Natural killer cell treated with Interleukin-12 subunit alpha and Interleukin-12 subunit beta and Interleukin-15 and Interleukin-18, amount 100 ng/mL, for 72 hours (primary cell): ENCODE measurements at places on chromosomes 11 and 22. TPM values are rescaled to one million over a fixed set of nuclear protein-coding genes. Genes with fewer than 3 reads are reported as not detected.

GRCh38 chr11:65221026-65221425, 39.3 kb downstream of the CAPN1 start:
- H3K27me3 ChIP-seq, result peaks cover 8% of the 10 kb centered on the region
- no peak overlapping the region for H3K27ac ChIP-seq
- peaks cover 7% of the 10 kb centered on the region for H3K4me1 ChIP-seq
- no peak for DNase-seq
- no peaks in the 10 kb centered on the region for H3K36me3 ChIP-seq

- H3K36me3 ChIP-seq, result peaks cover 31% of the 10 kb centered on the region
- H3K4me1 ChIP-seq, result peaks cover 56% of the 10 kb centered on the region
Observed at GRCh38 chr11:65506290-65506771, 7.5 kb downstream of the MALAT1 start.

DNA sequence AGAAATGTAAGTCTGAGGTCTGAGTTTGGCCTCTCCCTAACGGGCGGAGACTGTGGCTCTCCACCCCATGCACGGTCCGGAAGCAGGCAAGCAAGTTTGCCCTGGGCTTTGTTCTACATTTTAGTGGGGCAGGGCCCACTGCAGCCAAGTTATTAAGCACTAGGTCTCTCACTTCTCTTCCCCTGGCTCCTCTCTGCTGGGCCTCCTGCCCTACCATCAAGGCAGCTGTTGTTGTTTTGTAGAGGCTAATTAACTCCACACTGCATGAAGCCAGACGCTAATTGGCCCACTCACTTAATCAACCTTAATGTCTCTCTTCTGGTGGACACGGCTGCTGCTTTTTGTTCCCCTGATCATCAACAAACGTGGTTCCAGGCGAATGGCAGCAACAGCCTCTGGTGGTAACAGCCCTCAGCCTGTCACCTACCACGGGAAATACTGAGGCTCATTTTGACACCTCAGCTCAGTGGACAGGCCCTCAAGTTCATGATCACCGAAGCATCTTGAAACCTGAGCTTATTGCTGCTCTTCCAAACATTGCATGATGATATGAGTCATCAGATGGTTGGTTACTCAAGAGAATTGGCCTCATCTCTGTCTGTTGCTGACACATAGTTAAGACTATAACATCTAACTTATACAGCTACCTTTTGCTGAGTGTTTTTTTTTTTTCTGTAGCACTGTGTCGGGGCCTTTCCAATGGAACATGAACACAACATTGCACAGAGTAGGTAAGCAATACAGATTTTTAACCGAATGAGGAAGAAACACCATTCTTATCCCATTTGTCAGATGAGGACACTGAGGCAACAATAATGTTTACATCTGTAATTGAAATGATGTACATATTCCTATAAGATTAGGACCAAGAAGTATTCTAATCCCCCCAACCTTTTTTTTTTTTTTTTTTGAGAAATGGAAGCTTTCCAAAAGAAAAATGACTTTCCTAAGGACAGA, 20.8 kb upstream of the LMO2 start:
- H3K27me3 ChIP-seq, result peaks cover 38% of the 10 kb centered on the region
- H3K4me1 ChIP-seq, result peaks cover 11% of the 10 kb centered on the region
- no peak overlapping the region for H3K4me3 ChIP-seq
- DNase-seq, result no peak
- H3K27ac ChIP-seq, result peak overlapping the region; percentile 37

DNA sequence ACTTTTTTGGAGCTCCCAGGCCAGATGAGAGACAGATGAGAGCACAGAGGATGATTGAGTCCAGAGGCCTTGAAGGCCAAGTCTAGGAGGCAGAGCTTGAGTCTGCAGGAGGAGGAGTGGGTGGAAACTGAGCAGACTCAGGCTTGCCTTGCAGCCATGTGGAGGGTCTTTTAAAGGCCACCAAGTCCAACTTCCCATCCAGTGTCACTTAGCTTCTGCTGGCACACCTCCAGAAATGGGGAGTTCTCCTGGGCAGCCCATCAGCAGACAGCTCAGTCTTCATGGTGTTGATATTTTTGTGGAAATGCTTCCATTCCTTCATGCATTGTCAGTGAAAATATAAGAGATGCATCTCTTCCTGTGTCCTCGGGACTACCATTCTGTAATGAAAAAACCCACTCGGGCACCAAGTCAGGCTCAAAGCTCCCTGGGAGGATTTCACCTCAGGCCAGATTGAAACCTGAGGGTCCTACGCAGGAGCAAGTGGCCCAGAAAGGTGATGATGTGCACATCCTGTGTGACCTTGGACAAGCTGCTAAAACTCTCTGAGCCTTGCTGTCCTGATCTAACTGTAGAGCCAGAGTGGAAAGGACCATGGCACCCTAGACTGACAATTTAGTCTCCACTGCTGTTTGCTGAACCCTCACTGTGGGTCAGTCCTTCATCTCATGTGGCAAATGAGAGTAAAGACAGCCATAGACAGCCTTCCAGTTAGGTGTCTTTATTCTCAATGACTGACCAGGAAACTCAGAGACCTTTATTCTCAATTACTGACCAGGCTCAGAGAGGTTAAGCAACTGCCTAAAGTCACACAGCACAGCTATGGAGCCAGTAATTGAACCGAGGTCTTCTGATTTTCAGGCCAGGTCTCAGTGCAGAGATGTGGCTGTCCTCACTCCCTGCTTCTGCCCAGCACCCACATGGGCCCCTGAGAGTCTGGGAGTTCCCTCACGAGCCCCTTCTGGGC, 2.9 kb upstream of the LRRC32 start:
- H3K27me3 ChIP-seq, result peaks cover 12% of the 10 kb centered on the region
- H3K4me1 ChIP-seq, result peaks cover 26% of the 10 kb centered on the region
- DNase-seq, result no peak

DNA sequence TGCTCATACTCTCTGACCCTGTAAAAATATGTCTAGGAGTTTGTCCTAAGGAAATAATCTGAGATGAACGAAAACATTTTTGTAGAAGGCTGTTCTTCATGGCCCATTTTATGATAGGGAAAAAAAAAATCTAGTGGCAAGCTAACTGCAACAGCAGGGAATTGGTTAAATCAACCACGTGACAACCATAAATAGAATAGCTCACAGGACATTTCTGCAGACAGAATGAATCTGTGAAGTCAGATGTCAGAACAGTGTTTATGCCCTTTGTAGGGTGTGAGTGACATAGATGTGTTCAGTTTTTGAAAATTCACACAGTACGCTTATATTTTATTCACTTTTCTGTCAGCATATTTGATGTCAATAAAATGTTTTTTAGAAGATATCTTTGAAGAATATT, 16.1 kb downstream of the ARHGAP1 start:
- H3K4me3 ChIP-seq, result no peak overlapping the region
- no peak for DNase-seq
- no peak overlapping the region for H3K27ac ChIP-seq

EFCAB6 gene
- 1.3 TPM for total RNA-seq

C11orf87 gene
- not detected for total RNA-seq

MOGAT2 gene
- not detected for total RNA-seq
